NCI-H446 treated with DMSO at 0.1 percent for 48 hours (cell line): ENCODE measurements at places on chromosomes 7 and 10.

DNA sequence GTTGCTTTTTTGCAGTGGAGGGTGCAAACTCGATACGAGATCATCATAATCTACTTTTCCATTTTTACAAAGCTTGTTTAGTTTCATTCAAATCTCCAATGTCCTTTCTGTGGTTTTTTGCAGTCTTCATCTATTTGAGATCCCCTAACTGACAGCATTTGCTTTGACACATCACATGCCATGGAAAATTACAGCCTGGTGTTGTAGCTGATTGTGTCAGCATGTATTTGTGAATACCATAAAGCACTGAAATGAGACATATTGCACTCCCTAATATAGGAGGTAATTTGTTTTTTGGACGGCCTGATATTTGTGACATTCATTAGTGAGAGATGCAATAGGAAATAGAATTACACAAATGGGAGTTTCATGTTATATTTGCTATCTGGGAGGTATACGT is 620.8 kb downstream of the KCNMA1 start:
- DNase-seq = no peak

DNA sequence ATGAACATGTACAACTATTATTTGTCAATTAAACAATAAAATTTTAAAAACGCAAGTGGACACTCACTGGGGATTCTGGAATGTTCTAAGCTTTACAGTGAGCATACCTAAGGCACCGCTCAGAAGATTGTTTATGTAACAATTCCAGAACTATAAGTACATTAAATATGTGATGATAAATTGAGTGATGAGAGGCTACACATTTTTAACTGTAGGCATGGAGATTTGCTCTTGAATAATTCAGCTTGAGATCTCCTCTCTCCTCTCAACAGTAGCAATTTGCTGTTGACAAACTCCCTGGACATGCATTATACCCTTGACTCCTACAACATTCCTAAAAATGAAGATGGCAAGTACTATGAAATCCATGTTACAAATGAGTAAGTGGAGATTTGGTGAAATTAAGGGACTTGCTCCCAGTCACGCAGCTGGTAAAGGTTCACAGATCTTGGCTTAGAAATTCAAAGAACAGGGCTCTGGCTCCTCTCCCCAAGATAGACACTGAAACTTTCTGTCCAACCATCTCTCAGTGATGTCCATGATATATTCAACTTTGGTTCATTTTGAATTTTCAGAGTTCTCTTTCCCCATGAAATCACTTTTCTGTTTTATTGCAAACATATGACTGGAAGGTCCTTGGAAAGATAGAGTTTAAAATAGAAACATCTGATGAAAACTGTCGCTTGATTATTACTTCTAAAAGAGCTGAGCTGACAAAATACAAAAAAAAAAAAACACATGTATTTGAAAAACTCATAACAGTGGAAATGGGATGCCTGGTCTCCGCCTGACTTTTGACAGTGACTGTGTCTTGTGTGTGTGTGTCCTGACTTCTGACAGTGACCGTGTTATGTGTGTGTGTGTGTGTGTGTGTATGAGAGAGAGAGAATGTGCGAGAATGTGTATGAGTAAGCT is 488.3 kb downstream of the TNS3 start:
- DNase-seq = no peak

DNA sequence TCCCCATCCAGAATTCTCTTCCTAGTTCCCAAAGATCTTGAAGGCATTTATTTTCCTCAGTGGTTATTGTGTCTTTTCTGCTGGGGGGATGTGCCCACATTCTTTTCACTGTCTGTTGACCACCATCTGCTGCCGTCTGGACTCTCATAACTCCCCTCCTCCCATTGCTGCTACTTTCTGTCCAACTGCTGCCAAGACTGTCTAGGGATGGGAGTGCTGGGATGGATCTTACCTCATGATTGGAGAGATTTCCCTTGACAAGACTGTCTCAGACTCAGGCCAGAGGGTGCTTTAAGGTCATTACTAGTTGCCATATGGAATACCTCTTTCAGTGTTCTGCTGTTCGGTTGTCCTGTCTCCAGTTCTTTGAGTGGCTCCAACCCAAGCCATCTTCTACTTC is 141.6 kb downstream of the C1GALT1 start:
- DNase-seq = peak; percentile 32

DNA sequence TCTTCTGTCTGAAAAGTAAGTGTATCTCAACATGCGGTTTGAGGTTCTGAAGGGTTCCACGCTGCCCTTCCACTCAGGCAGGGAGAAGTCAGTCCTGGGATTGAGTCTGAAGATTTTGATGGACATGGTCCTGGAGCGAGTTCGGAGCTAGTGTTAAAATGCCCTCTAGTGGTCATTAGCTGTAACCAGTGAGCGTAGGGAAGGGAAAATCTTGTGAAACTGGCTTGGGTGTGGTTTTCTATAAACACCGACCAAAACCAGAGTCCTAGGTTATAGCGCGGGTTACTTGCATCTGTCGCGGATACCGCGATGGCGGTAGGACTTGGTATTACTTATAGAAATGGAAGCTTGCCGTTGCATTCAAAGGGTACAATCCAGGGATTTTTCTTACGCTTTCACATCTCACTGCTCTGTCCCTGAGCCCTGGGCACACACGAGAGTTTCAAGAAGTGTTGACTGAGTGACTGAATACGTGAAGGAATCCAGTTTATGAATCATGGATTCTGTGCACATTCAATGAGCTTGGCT is 348.2 kb upstream of the C7orf33 start:
- DNase-seq = peak; percentile 39

DNA sequence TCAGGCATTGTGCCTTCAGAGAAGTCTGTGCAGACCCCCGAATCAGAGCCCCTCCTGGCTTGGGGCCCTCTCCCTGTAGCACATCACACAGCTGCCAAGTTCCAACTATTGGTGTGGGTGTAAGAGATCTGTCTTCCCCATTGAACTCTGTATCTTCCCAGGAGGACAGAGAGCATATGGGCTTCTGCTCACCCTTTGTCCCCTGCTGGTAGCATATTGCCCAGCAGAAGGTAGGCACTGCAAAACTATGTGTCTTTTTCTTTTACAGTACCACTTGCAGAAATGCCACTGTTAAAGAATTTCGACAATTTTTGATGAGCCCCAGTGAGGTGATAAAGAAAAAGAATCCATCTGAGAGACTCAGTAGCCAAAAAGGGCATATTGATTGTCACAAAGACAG is 59.6 kb downstream of the NPY start:
- no peak for DNase-seq

DNA sequence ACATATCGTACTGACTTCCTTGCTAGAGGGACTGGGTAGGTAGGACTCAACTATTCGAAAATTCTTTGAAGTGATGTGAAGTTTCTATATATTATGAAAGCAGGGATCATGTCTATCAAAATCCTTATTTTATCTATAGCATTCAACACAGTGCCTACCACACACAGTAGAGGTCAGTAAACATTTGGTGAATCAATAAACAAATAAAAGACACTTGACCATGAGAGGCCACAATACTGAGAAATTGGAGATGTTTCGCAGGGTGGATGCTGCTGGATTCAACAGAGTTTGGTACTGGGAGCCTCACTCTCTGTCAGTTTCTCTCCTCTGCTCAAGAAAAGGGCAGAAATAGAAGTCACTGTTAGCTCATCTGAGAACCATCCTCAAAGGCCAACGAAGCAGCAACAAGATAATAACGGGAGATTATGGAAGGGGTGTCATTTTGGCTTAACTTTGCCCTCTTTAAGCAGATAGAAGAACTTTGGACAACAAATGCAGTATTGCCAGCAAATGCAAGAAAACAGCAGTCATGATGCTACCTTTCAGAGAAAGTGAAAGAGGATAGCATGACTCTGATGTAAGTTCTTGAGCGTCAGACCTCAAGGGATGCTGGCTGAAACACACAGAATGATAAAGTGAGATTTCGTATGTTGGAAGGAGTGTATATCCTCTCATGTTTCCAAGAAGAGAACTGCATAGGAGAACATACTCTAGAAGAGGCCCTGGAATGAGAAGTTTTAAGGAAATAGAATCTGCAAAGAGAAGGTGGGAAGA is 107.6 kb downstream of the SEMA3E start:
- no peak for DNase-seq

GRCh38 chr7:112505495-112505894 is 24.7 kb downstream of the LSMEM1 start:
- no peak for DNase-seq

GRCh38 chr7:94154182-94154581 is 150.0 kb upstream of the BET1 start:
- DNase-seq = no peak

DNA sequence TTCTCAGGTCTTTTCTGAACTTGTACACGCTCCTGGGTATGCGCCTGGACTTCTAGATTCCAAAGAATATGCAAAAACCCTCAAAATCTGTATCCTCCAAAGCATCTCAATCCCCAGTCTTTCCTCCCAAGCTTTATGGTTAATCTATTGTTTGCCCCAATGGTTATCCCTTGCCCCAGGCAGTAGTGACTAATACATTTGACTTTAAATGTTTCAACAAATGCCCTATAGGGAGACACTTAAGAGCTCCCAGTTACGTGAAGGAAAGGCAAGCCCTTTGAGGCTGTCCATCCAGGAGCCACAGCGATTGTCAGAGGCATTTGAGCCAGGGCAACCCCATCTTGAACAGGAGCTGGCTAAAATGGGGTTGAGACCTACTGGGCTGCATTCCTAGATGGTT is 12.7 kb upstream of the FOXL3 start:
- DNase-seq = no peak

DNA sequence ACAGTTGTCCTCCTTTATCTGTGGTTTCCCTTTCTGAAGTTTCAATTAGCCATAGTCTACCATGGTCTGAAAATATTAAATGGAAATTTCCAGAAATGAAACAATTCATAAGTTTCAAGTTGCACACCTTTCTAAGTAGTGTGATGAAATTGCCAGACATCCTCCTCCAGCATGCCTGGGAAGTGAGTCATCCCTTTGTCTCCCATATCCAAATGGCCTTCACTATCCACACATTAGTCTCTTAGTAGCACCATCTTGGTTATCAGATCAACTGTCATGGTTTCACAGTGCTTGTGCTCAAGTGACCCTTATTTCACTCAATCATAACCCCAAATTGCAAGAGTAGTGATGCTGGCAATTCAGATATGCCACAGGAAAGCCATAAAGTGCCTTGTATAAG is 83.4 kb upstream of the PPP1R9A start:
- DNase-seq = no peak

DNA sequence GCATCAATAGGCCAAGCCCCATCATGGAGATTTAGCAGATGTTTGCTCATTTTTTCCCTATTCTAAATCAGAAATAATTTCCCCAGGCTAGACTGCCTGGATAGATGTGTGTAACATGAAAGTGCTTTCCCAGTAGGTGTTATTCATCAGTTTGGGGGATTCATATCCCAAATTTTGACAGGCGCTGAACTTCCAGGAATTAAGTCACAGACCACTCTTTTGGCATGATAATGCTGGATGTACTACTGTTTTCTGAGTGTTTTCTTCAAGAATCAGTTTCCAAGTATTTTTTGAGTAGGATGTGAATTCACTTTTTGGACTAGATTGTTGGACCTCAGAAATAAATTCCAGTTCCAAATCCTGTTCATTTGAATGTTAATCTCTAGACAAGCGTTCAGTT is 637.4 kb downstream of the REEP3 start:
- DNase-seq = no peak

DNA sequence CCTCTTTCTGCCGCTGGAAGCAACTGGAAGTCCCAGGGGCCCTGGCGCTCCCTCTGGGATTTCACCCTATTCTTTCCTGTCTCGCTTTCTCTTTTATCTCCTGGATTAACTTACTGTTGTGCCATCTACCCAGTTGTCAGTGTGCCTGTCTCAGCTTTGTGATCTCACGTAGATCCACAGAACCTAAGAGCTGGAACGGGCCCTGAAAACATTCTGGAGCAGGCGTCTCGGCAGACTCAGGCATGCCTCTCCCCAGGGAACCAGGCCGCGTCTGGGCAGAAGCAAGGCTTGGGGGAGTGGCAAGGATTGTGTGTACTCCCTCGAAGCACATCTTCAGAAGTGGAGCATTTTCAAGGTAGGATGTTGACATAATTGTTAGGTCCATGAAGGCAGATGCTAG is 87.2 kb downstream of the KCNMA1 start:
- DNase-seq = no peak

- DNase-seq = no peak
Measured at GRCh38 chr7:113294750-113295149, 176.4 kb upstream of the SMIM30 start.

- DNase-seq = no peak
Measured at GRCh38 chr10:24202181-24202570, 6.8 kb upstream of the KIAA1217 start.

DNA sequence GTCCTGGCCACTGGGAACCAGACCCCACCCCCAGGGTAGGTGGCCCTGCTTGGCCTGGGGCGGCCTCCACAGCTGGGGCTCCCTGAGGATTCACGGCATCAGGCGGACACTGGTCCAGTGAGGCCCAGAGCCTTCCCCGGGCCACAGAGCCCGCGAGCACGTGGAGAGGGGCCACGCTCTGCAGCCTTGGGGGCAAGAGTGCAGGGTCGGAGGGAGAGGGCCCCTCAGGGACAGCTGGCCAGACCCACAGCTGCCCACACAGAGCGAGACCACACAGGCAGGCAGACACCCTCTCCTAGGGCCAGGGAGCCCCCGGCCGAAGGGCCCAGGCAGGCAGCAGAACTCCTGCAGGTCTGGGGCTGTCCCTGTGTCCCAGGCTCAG is 10.7 kb downstream of the VENTX start:
- no peak for DNase-seq

DNA sequence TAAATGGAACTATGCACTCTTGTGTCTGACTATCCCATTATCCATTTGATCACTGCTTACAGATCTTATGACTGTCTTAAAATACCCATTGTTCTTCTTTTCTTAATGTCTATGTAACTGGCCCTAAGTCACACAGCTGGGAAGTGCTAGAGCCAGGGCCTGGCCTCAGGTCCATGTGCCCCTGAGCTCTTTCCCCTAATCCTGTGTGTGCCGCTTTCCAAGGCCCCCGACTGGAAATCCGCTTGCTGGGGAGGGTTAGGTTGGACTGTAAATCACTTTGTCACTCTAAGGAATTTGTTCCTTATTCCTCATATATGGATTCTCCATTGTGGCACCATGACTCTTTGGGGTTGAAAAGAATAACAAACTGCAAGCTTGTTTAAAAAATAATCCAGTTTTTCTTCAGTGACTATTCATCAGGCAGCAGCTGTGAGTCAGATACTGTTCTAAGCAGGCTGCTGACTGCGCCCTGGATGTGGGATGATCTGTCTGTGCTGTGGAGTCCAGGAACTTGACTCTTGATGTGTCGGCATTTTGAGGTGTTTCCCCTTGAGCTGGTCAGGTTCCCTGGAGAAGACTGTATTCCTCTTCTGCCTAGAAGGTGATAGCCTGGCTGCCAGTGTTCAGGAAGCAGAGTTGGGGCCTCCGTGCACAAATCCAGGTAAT is 236.3 kb downstream of the SDK1 start:
- DNase-seq = no peak

GRCh38 chr10:44926751-44927351 is 15.7 kb downstream of the TMEM72 start:
- DNase-seq = no peak

GRCh38 chr7:641269-641671 is 85.2 kb upstream of the DNAAF5 start:
- DNase-seq = no peak

- no peak for DNase-seq
Measured at GRCh38 chr10:91208642-91209041, 11.8 kb upstream of the PCGF5 start.
